Stimulated activated CD4-positive, alpha-beta T cell treated with anti-CD3 and anti-CD28 coated beads, TNF-alpha, amount 100 ng/mL, for 4 hours (primary cell): ENCODE measurements at places on chromosomes 7 and 10.

DNA sequence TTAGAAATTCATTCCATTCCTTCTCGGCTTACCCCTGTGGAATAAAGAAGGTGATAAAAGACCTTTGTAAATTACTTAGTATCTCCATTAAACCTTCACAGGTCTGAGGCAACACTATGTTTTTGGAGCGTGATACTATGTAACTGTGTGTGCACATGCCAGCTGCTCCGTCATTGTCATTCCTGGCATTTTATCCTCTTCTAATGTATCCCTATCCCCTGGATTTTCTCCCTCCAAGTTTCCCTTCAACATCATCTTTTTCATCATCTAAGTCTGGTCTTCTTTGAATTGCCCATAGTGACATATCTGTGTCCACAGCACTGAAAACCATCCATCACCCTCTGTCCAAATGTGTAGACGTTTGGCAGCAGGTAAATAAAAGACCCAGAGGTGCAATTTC lies 125.7 kb downstream of the TEX36 start:
- no peak for DNase-seq

- DNase-seq: no peak
Observed at GRCh38 chr7:116940689-116941370, 12.5 kb upstream of the ST7 start.

DNA sequence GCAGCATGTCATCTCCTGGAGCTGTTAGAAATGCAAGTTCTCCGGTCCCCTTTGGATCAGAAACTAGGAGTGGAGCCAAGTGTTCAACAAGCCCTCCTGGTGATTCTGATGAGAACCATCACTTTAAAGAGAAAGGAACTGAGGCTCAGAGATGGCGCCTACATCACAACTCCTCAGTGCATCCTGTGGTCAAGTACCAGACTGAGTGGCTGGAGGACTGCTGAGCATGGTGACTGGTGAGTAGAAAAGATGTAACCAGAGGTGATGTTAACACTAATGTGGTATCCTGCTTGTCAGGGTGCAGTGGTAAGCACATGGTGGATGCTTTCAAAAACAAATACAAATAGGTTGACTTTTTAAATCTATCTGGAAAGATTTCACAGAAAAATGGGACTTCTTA lies 3.5 kb upstream of the OIT3 start:
- DNase-seq: no peak

GRCh38 chr10:67612577-67613537 lies 83.1 kb downstream of the CTNNA3 start:
- peak; percentile 1 for DNase-seq

GRCh38 chr10:50033481-50033880 lies 34.3 kb upstream of the WASHC2A start:
- DNase-seq: no peak

DNA sequence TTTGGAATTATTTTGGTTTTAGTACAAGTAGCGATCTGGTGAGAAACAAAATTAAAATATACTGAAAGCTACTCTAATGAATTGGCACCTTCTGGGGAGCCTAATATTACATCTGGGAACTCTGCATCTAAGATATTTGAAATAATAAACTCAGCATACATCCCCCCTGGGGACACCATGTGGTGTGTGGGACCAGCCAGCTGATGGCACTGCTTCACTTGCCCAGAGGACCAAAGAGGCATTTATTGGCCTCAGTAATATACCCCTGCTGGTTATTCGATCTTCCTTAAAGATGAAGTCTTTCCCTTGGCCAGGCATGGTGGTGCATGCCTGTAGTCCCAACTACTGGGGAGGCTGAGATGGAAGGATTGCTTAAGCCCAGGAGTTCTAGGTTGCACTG lies 195.1 kb upstream of the AUTS2 start:
- no peak for DNase-seq

GRCh38 chr7:101970801-101971200 lies 153.4 kb downstream of the CUX1 start:
- no peak for DNase-seq

DNA sequence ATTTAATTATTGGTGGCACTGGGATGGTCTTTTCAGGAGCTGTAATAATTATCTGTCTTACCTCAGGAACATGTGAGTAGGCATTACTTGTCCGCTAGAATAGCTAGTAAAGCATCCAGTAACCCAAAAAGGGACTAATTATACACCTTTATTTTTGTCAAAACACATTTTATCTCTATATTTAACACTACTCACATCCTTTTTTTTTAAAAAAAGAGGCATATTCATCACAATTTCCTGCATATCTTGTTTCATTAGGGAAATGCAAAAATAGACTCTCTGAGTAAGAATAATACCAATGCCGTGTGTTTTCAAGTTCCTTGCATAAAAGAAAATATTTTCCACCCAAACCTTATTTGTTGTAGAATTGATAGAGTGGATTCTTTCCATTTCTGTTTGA lies 99.5 kb downstream of the VTI1A start:
- no peak for DNase-seq

DNA sequence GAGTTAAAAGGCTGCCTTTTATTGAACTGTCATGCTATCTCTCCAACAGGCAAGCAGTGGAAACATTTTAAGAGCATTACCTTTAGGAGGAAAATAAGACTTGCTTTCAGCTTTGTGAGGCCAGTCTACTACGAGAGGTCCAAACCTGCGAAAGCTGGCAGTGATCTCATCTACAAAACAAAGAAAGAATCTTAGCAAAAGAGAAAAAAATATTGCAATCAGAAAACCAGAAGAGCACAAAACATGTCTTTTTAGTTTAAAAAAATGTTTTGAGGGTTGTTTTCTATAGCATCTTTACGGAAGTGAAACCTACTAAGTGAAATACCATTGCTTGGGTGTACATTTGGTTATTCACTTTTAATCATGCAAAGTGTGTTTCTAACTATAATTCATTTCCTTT lies 147.9 kb downstream of the CPEB3 start:
- DNase-seq: no peak

- no peak for DNase-seq
Observed at GRCh38 chr10:100983868-100984671, 3.2 kb downstream of the MRPL43 start.

DNA sequence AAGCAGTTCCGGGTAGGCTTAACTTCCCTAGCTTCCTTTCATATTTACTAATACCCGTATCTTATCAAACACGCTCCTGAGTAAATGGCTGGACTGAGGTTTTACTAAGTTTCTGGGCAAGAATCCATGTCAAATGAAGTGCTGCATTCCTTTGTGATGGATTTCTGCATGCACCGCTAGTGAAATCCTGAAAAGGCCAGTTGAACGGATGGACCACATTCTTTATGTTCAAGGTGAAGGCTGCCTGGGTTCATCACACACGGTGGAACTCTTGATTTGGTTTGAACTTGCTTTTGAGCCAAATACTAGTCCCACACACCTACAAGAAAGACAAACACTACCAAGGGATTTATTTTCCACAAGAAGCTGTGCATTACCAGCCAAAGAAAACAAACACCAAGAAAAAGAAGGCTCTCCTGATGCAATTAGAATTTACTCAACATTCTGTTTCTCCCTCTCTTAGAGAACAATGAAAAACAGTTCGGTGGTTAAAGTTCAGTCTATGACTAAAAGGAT lies 255.0 kb upstream of the SEMA3C start:
- no peak for DNase-seq

GRCh38 chr7:154726368-154726767 lies 276.6 kb downstream of the PAXIP1 start:
- no peak for DNase-seq

DNA sequence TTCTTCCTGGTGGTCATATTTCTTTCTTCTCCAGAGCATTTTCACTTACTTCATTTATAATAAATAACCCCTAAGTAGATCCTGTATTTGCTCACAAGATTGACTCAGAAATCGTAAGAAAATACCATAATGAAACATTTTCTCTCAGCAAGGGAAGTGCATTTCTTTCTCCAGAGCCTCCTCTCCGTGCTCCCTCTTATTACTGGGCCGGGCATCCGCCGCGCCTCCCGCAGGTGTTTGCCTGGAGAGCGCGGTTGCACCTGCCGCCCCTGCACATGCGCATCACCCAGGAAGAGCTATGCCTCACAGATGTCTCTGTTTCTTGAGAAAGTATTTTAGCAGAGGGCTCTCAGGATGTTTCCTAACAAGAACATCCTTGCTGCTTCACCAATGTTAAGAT lies 509.2 kb downstream of the TCERG1L start:
- DNase-seq: no peak

GRCh38 chr10:103069453-103070331 lies 123.4 kb downstream of the NT5C2 start:
- DNase-seq: peak; percentile 42

GRCh38 chr10:11551916-11552602 lies 59.4 kb downstream of the USP6NL start:
- no peak for DNase-seq

DNA sequence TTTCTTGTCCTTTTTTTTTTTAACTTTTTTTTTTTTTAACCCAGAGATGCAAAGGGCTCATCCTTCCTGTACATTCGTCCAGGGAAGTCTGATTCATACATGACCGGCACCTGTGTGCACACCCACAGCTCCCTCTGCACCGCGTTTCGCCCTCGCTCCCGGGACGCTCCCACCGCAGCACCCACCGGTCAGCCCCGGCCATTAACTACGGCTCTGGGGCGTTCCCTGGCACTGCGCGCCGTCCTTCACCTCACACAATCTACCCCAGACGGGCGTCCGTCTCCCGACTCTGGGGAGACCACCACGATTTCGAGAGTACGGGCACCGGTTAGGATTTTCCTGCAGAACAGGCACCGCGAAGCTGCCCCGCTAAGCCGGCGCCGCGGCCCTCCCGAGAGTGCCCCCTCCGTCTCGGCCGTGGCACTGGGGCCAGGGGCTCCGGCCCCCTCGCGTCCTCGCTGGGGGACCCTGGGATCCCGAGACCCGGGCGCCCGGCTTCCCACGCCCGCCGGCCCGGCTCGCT lies 452 bp downstream of the ATE1 start:
- DNase-seq: no peak

- DNase-seq: no peak
Observed at GRCh38 chr10:95567903-95568630, 6.9 kb upstream of the SORBS1 start.

DNA sequence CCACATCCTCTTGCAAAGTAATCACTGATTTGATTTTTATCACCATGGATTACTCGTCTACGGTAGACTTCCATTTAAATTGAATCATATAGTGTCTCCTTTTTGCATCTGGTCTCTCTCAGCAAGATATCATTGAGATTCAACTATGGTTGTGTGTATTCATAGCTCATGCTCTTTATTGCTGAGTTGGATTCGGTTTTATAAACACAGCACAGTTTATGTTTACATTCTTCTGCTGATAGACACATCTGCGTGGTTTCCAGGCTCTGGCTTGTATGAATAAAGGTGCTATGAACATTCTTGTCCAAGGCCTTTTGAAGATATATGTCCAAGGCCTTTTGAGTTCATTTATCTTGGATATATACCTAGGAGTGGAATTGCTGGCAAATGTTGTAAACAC lies 356.5 kb upstream of the CELF2 start:
- no peak for DNase-seq

DNA sequence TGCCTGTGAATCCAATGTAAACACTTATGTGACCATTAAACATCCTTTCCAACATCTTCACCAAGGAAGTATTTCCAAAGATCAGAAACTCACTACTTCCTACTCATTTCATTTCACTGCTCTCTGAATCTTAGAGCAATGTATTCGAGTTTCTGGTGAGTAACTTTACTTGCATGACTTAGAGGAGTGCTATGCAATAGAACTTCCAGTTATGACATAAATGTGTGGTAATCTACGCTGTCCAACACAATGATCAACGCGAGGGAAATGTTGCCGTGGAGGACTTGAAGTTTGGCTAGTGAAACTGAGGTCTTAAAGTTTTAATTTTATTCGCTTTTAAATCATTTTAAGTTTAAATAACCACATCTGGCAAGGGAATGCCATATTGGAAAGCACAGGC lies 1326.3 kb downstream of the XPNPEP1 start:
- no peak for DNase-seq

DNA sequence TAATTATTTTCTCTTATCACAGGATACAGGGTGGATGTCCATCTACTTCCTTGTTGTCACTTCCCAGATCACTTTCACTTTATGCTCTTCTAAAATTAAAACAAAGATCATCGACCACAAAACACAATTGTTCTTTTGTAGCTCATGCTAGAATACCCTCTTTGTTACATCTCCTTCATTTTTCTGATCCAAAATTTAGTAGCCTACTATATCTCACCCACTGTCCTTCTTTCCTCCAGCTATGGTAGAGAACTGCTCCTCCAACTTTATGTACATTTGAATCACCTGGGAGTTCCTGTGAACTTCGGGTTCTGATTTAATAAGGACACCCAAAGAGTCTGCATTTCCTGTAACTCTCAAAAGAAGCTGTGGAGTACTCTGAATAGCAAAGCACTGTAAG lies 1.2 kb upstream of the AHR start:
- DNase-seq: no peak

GRCh38 chr10:50874723-50875122 lies 10.7 kb downstream of the A1CF start:
- DNase-seq: no peak

GRCh38 chr7:144086730-144087129 lies 652 bp downstream of the OR2A12 start:
- no peak for DNase-seq

DNA sequence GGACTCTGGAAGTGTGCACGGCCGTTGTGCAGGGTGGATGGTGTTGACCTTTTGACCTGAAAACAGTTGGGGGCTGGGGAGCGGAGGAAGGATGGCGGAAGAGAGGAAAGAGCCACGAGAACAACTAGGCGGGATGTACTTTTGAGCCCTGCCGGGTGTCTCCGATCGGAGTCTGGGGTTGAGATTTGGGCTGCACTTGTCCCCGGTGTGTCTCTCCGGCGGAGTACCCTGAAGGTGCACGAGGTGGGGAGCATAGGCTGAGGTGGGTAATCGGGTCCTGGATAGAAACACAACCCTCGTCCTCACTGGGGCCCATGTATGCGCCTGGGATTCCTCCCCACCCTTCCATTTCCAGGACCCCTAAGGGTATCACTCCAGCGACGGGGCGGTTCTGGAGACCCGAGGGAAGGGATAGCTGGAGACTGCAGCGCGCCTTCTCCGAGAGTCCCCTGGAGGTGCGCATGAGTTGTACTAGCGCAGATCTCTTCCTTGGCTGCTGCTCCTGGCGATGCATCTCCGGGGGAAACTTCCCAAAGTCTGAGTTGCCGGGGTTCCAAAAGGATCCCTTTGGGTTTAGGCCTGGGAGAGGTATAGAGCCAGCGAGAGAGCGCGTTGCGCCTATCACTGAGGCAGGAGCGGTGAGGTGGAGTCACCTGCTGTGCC lies 4.6 kb upstream of the HMX2 start:
- no peak for DNase-seq

GRCh38 chr10:62050893-62051433 lies 149.5 kb downstream of the ARID5B start:
- peak; percentile 74 for DNase-seq

GRCh38 chr7:101519324-101520023 lies 109.6 kb downstream of the MYL10 start:
- DNase-seq: no peak

- DNase-seq: no peak
Observed at GRCh38 chr7:46257761-46258448, 336.8 kb upstream of the IGFBP3 start.

DNA sequence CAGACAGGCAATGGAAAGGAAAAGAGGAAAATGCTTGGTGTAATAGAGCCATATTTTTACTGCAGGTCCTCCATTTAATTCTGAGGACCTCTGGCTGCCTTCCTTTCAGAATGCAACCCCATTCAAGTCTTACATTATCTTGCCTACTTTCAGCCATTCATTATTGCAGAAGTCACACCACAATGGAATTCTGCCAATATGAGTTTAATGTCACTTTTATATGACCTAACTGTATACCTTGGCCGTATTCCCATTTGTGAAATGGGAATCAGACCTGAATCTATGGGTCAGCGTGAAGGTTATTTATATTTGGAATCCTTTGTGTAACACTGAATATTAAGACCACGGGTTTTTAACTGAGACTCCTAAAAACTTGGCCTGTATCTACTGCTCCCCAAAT lies 241.7 kb upstream of the AOAH start:
- DNase-seq: no peak
